ENCODE measurements at places on chromosomes 5 and 9. TPM values are rescaled to one million over a fixed set of nuclear protein-coding genes. Genes with fewer than 3 reads are reported as not detected.

DNA sequence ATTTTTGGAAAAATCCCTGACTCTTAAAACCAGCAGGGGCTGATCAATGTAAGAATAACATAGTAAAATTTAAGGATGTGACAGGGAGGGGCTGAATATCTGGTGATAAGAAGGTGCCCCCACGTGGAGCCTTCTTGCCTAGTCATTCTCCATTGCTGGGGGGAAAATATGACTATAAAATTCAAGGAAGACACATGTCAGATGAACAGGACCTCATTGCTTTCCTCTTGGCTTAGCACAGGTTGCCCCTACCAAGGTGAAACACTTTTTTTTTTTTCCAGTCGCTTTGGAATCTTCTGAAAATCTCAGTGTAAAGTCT lies 310.9 kb downstream of the EFNA5 start:
- H3K36me3 ChIP-seq = no peaks in the 10 kb centered on the region
- DNase-seq = no peak
- H3K4me3 ChIP-seq = no peak overlapping the region
- H3K4me1 ChIP-seq = no peaks in the 10 kb centered on the region

GRCh38 chr5:20692913-20693312 lies 704.9 kb upstream of the CDH18 start:
- no peaks in the 10 kb centered on the region for H3K36me3 ChIP-seq
- H3K27ac ChIP-seq = no peak overlapping the region
- no peak overlapping the region for H3K4me3 ChIP-seq
- H3K27me3 ChIP-seq = no peaks in the 10 kb centered on the region
- H3K4me1 ChIP-seq = no peaks in the 10 kb centered on the region

DNA sequence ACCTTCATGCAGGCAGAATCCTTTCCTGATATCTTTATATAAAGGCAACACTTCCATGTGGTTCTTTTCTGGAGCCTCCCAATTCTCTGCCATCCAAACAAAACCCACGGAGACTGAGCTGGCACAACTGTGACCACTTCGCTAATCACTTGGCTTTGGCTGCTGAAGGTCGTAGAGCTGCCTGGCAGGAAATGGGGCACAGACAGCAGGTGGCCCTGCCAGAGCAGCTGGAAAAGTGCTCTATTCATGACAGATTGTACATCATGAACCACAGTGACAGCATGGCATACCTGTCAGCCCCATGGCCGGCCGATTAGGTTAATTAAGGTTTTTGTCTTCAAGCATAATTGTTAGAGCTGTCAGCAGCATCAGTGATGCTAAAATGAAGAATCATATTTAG lies 141.9 kb upstream of the ANKRD55 start:
- H3K27ac ChIP-seq = no peak overlapping the region
- no peaks in the 10 kb centered on the region for H3K27me3 ChIP-seq
- no peak overlapping the region for H3K4me3 ChIP-seq
- H3K36me3 ChIP-seq = no peaks in the 10 kb centered on the region
- H3K4me1 ChIP-seq = no peaks in the 10 kb centered on the region

Gene ANKRD31
- not detected for total RNA-seq

Gene STPG3
- not detected for total RNA-seq

GRCh38 chr5:54080831-54081230 lies 229.5 kb downstream of the ARL15 start:
- DNase-seq = no peak
- no peaks in the 10 kb centered on the region for H3K4me1 ChIP-seq
- H3K36me3 ChIP-seq = no peaks in the 10 kb centered on the region
- no peak overlapping the region for H3K4me3 ChIP-seq
- H3K27me3 ChIP-seq = no peaks in the 10 kb centered on the region

Data from Peyer's patch (tissue), 4 donors.